NCI-H1694 (cell line): ENCODE measurements at places on chromosomes 6 and 20.

- no peak for DNase-seq
These were observed 6.6 kb upstream of the HEBP2 start for GRCh38 chr6:138397128-138398122.

- DNase-seq, result no peak
These were observed 86.9 kb upstream of the VSTM2L start for GRCh38 chr20:37816003-37816402.

- DNase-seq, result no peak
These were observed 272.9 kb upstream of the SUPT3H start for GRCh38 chr6:45650524-45651135.

- DNase-seq, result no peak
These were observed 180.5 kb downstream of the COL12A1 start for GRCh38 chr6:75025371-75025770.

GRCh38 chr6:13447949-13448724 lies 39.3 kb downstream of the GFOD1 start:
- DNase-seq, result no peak

GRCh38 chr20:25048519-25048952 lies 9.4 kb downstream of the ACSS1 start:
- no peak for DNase-seq

DNA sequence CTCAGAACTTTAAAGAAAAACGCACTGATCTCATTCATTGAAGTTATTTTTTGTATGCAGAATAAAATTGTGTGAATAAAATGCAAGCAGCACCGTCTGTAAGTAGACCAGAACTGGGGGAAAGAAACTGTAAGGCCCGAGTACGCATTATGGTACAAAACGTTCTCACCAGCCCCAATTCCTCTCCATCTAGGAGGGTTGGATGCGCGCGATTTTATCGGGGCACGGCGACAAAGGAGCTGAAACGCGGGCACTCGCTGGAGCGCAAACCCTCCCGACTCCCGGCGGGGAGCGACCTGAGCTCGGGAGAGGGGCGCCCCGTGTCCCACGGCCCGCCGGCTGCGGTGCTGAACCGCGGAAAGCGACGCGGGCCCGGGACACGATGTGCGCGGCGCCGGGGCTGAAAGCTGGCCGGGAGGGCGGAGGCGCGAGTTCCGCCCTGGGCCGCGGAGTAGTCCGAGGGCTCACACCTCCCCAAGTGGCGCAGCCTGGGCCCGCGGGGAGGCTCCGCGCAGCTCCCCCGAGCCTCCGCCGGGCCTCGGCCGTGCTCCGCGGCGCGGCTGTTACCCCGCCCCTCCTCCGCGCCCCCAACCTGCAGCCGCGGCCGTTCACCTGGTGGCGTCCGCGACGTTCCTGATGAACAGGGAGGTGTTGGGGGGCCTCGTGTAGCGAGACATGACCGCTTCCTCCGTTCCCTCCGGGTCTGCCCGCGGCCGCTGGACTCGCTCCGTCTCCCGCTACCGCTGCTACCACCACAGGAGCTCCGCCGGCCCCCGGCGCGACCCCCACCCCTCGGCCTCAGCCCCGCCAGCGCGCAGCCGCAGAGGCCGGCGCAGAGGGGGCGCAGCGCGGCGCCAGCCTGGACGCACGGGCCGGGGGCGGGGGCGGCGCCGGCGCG lies at the start of gene SRSF12:
TSS of gene SRSF12 (minus strand) at position 861 of the 898 bp plus-strand sequence. CDS start at position 677, 184 bp downstream.
- no peak for DNase-seq

GRCh38 chr6:132483779-132484679 lies 28.9 kb downstream of the STX7 start:
- DNase-seq, result peak; percentile 64

- DNase-seq, result no peak
These were observed 32.8 kb upstream of the PTPN1 start for GRCh38 chr20:50477239-50477872.

DNA sequence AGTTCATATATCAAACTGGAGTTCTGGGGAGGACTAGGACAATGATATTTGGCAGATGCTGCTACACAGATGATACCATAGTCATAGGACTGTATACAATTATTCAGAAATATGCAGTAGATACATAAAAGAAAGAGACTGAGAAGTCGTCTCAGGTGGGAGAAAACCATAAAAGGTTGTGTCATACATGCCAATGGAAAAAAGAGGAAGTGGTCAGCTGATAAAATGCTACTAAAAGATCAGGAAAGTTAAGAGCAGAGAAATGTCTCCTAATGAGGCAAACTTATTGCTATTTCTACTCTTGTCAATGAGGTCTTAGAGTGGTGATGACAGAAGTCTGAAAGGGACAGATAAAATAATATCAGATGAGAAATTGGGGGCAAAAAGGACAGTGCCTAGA lies 407.6 kb downstream of the COL12A1 start:
- DNase-seq, result no peak

- DNase-seq, result no peak
These were observed 213.9 kb downstream of the CENPW start for GRCh38 chr6:126553854-126554253.

- no peak for DNase-seq
These were observed 34.3 kb upstream of the EPB41L1 start for GRCh38 chr20:36120241-36120640.

DNA sequence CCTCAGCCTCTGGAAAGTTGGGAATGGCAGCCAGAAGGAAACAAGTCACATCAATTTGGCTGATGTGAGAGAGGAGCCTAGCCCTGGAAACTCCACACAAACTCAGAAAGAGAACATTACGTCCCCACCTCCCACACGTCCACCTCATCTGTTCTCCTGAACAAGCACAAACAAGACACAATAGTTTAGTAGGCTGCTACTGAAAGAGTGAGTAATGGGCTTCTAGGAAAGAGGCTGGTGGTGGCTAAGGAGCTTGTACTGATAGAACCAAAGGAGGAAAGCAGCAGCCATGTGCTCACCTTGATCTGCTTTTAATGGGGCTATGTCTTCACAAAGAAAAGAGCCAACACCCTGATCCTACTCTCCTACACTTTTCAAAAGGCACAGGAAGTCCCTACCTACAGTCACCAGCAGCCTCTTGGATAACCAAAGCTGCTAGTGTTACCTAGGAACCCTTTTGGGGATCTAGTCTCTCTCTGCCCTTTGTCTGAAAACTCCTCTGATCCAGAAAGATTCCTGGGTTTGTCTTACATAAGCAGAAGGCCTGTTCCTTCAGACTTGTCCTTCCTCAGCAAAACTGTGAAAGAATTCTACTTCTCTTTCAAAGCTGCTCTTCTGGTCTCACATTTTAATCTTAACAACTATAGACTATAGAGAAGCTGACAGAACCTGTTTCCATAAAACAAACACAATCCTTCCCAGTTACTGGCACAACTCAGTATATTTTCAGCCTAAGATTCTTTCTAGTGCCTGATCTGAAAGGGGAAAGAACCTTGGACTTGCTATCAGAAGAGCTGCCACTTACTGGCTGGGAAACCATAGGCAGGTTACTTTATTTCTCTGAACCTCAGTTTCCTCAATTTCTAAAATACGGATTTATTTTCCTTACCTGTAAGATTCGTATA lies 3.1 kb downstream of the PLAGL2 start:
- no peak for DNase-seq

DNA sequence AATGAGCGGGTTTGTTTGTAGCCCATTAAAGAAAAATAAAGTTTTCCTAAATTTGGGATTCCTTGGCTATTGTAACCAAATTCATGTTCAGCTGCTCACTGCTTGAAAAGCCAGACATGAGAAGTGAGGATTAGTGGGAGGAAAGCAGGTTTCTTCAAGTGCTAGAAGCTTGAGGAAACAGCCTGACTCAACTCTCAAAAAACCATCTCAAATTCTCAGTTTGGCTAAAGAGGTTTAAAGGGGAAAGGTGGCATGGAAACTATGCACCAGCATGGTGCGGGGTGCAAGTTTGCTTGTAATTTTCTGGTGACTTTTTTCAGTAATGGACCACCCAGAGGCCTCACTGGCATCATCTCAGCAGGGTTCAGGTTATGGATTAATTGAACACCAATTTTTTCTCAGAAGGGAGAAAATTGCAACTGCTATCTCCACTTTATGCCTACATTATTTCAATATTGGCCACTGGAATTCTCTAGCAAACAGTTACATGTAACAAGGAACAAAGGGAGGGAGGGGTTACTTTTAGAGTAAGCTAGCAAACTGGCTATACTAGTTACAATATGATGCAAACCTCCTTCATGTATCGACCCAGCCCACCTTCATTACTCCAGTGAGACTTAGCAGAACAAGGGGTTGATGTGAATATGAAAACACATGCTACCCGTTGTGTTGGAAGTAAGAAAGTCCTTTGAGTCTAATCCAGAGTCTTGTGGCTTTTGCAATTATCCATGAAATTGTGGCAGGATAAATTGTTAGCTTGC lies 85.0 kb upstream of the IFNGR1 start:
- no peak for DNase-seq

DNA sequence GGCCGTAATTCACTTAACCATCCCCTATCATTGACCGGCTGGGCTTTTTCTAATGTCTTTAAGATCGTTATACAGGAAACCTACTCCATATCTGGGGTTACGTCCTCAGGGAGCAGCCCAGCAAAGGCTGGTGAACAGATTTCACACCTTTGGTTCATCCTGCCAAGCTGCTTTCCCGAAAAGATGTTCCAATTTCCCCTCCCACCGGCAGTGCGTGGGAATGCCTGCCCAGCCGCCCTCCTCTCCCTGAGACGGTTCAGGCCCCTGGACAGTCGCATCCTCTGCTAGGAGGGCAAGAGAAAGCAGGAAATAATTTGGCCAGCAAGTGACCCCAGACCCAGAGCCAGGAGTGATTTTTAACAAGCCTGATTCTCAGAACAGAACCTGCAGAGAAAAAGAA lies 16.3 kb downstream of the SIRPA start:
- no peak for DNase-seq

- DNase-seq, result no peak
These were observed 48.6 kb upstream of the SLC16A10 start for GRCh38 chr6:111038534-111039252.

- no peak for DNase-seq
These were observed 90.7 kb downstream of the KHDC1L start for GRCh38 chr6:73134588-73134987.

DNA sequence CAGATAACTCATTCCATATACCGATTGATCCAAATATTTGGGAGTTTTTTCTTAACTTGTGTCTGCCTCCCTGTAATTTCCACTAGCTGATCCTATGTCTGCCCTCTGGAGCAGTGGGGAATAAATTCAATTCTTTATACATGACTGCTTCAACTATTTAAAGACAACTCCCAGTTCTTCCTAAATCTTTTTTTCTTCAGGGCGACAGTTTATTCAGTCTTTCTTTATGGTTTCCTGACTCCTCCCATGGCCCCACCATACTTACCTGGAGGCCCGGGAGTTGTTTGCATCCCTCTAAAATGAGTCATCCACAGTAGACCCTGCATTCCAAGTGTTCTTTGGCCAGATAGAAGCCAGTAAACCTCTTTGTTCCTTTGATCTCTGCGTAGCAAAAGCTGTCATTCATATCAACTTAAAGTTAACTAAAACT lies 73.6 kb downstream of the LCA5 start:
- no peak for DNase-seq

GRCh38 chr6:157660414-157660813 lies 162.6 kb upstream of the SNX9 start:
- DNase-seq, result no peak

- no peak for DNase-seq
These were observed 40.8 kb downstream of the KCNK17 start for GRCh38 chr6:39273406-39273821.

DNA sequence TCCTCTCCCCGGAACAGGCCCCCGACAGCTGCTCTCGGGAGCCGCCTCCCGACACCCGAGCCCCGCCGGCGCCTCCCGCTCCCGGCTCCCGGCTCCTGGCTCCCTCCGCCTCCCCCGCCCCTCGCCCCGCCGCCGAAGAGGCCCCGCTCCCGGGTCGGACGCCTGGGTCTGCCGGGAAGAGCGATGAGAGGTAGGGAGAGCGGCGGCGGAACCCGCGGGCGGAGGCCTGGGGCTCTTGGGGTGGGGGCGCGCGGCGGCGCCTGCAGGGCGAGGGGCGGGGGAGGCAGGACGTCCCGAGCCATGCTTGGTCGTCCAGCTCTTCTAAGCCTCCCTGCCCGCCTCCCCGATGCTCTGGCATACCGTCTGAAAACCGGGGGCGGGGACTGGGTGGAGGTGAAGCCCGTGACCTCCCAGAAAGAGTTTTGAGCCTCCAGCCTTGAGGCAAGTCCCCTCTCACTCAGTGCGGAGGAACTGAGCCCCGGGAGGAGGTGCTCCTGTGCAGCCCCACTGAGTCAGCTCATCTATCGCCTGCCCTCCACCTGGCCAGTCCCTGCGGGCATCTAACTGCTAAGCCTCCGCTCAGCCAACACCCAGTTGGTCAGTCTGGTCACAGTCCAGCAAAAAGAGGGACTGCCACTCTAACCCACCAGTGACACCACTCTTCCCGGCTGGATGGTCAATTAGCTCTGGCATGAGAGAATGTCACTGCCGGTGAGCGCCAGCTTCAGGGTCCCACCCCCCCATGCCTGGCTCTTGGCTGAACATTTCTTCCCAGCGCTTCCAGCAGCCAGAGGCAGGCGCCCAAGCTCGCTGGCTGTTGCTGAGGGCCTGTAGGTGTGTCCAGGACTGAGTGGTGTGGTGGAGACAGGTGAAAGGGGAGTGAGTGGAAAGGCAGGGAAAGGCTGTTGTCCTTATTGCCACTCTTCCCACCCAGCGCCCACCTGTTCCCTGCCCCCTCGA lies 482 bp downstream of the DDR1 start:
- DNase-seq, result no peak

- DNase-seq, result no peak
These were observed 17.5 kb downstream of the NRN1 start for GRCh38 chr6:5989141-5989723.

GRCh38 chr6:76495909-76496308 lies 423.4 kb upstream of the IMPG1 start:
- DNase-seq, result no peak

DNA sequence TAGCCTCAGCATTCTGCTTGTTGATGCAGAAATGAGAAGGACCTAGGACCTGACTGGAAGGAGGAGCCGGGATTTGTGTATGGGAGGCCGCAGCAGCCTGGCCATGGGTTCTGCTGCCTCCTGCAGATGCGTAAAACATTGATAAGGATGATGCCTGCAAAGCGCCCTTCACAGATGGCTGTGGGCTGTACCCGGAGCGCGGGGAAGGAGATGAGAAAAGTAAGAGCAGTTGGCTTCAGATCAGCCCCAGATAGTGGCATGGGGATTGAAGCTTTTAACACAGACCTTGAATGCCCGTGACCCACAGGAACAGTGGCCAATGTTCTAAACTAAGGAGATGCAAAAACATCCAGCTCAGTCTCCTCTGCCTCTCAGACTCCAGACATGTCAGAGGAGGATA lies 136.4 kb upstream of the KCNG1 start:
- peak; percentile 7 for DNase-seq

- no peak for DNase-seq
These were observed 65.5 kb downstream of the TRMT11 start for GRCh38 chr6:126051791-126052190.

GRCh38 chr20:6228302-6228843 lies 105.5 kb upstream of the FERMT1 start:
- DNase-seq, result no peak
